ENCODE measurements at places on chromosomes 4 and X.

DNA sequence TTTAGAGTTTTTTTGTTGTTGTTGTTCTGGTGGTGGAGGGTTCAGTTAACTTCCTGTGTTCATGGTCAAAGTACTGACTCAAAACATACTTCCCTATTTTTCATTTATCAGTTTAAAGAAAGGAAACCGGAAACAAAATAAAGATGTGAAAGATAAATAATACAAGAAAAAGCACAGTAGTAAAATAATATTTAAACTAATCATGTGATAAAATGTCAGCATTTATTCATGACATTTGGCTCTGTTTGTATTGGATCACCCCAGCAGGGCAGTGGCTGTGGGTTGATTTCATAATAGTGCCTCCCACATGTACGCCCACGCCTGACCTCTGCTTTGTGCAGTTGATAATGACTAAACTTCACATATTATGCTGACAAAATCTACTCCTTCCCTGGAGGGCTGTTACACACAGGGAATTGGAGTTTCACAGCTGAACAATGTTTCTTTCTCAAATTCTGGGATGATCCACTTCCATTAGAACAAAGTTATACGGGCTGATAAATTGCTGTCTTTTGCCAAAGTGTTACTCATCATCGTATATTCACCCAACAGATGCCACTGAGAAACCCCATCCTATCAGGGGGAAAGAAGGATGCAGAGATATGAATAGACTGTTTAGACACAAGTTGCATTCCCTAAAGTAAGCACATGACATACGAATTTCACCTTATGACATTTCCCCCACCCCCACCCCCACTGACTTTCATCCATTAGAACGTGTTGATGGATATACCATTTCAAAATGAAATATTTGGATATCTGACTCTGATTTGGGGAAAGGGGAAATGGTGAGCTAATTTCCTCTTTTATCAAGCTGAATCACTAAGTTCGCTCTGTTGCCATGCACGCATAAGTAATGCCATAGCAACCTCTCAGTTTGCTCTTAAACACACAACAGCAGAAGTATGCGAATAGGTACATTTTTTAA, 48.3 kb downstream of the AMELX start:
- H3K27me3 ChIP-seq: no peaks in the 10 kb centered on the region
- no peaks in the 10 kb centered on the region for H3K4me1 ChIP-seq
- H3K27ac ChIP-seq: no peak overlapping the region
- no peaks in the 10 kb centered on the region for H3K36me3 ChIP-seq
- no peak overlapping the region for H3K4me3 ChIP-seq
- no peak for DNase-seq

DNA sequence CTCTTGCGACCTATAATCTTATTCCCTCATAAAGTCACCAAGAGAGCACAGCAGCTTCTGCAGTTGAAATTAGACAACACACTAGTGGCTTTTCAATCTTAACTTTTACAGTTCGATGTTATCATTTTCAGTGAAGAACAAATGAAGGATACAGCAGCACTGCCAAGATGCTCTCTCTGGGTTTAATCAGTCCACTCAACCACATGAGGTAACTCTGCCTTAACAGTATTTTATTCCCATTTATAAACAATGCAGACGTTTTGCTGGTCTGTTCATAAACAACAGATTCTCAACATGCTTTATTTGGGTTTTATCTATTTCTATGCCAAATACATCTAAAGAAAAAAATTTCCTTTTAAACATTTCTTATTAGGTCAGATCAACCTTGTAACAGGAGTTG, 646.0 kb upstream of the FAM241A start:
- H3K4me3 ChIP-seq: no peak overlapping the region
- no peaks in the 10 kb centered on the region for H3K36me3 ChIP-seq
- DNase-seq: no peak

GRCh38 chr4:146121757-146122156, 53.8 kb upstream of the LSM6 start:
- H3K4me3 ChIP-seq: no peak overlapping the region
- H3K27ac ChIP-seq: no peak overlapping the region
- H3K36me3 ChIP-seq: no peaks in the 10 kb centered on the region
- no peaks in the 10 kb centered on the region for H3K4me1 ChIP-seq
- no peaks in the 10 kb centered on the region for H3K27me3 ChIP-seq
- no peak for DNase-seq

DNA sequence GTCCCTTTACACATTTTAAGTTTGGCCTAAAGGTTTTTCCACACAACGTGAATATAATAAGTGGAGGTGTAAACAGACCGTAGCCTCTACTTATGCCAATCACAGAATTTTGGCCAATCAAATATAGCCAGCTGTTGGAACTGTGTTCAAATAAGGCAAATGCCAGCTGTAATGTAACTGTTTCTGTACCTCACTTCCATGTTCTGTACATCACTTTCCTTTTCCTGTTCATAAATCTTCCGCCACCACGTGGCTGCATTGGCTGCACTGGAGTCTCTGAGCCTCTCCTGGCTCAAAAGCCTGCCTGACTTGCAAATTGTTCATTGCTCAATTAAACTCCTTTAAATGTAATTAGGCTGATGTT, 105.1 kb upstream of the SMIM31 start:
- H3K27ac ChIP-seq: no peak overlapping the region
- peaks cover 2% of the 10 kb centered on the region for H3K27me3 ChIP-seq
- no peaks in the 10 kb centered on the region for H3K4me1 ChIP-seq
- H3K36me3 ChIP-seq: no peaks in the 10 kb centered on the region
- H3K4me3 ChIP-seq: no peak overlapping the region

GRCh38 chr4:122739174-122739573, 6.7 kb downstream of the BBS12 start:
- no peaks in the 10 kb centered on the region for H3K27me3 ChIP-seq
- H3K36me3 ChIP-seq: no peaks in the 10 kb centered on the region
- no peak overlapping the region for H3K27ac ChIP-seq
- DNase-seq: no peak
- no peak overlapping the region for H3K4me3 ChIP-seq

GRCh38 chr4:4791299-4792111, 68.0 kb upstream of the MSX1 start:
- H3K27me3 ChIP-seq: no peaks in the 10 kb centered on the region
- no peak for DNase-seq
- peaks cover 30% of the 10 kb centered on the region for H3K36me3 ChIP-seq
- no peak overlapping the region for H3K27ac ChIP-seq

GRCh38 chr4:152244659-152245058, 291.2 kb downstream of the FBXW7 start:
- no peak overlapping the region for H3K27ac ChIP-seq
- H3K4me3 ChIP-seq: no peak overlapping the region
- peaks cover 2% of the 10 kb centered on the region for H3K27me3 ChIP-seq
- no peaks in the 10 kb centered on the region for H3K36me3 ChIP-seq
- no peaks in the 10 kb centered on the region for H3K4me1 ChIP-seq

GRCh38 chr4:146647615-146648460, 9.1 kb downstream of the POU4F2 start:
- peaks cover 30% of the 10 kb centered on the region for H3K27me3 ChIP-seq
- peaks cover 34% of the 10 kb centered on the region for H3K4me1 ChIP-seq
- H3K27ac ChIP-seq: peak overlapping the region; percentile 74
- peaks cover 3% of the 10 kb centered on the region for H3K36me3 ChIP-seq

GRCh38 chr4:7511525-7511924, 76.8 kb upstream of the PSAPL1 start:
- H3K4me3 ChIP-seq: peak overlapping the region; percentile 38
- peak; percentile 46 for DNase-seq
- peaks cover 28% of the 10 kb centered on the region for H3K4me1 ChIP-seq
- peaks cover 9% of the 10 kb centered on the region for H3K27me3 ChIP-seq
- no peaks in the 10 kb centered on the region for H3K36me3 ChIP-seq

DNA sequence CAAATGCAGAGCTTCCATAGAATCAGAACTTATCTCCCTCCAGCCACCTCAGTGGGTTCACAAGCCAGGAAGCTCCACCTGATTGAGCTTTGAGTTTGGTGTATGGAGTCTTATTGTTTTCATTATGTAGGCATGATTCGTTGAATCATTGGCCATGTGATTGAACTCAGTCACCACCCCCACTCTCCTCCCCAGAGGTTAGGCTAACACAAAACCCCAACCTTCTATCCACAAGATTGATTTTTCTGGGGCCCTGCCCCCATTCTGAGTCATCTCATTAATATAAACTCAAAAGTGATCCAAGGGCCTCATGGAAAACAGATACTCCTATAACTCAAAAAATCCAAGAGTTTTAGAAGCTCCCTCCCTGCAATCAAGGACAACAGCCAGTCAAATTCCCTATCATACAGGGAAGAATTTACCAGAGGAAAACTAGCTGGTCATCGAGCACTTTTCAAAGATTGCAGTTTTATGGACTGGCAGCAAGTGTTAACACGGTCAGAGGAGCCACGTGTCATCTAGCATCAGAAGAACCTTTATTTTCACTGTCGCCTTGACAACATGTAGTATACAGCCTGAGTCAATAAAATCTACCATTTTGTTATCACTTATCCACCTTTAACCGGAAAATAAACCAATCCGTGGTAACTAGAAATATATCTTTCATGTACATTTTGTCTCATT, 35.9 kb upstream of the GUCY1B1 start:
- H3K4me3 ChIP-seq: no peak overlapping the region
- no peak overlapping the region for H3K27ac ChIP-seq
- no peaks in the 10 kb centered on the region for H3K36me3 ChIP-seq

DNA sequence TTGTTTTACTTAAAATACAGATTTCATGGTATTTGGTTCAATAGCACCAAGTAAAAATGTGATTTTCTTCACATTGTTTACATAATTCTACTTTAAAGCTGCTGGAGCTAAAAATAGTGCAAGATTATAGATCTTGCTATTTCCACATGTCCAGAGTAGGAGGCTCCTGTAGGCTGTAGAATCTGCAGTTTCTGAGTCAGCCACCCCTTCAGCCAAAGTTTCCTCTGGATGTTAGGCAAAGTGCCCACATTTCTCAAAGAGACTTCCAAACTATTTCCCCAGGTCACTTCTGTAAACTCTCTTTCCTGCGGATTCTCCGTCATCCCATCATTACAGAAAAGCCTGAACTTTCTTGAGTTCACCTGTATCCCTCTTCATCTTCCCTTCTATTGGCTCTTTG, 342.5 kb upstream of the FSTL5 start:
- no peak overlapping the region for H3K4me3 ChIP-seq
- no peaks in the 10 kb centered on the region for H3K27me3 ChIP-seq
- no peaks in the 10 kb centered on the region for H3K4me1 ChIP-seq
- H3K27ac ChIP-seq: no peak overlapping the region
- H3K36me3 ChIP-seq: no peaks in the 10 kb centered on the region

- no peaks in the 10 kb centered on the region for H3K4me1 ChIP-seq
- no peak overlapping the region for H3K27ac ChIP-seq
- no peak overlapping the region for H3K4me3 ChIP-seq
- no peaks in the 10 kb centered on the region for H3K36me3 ChIP-seq
- DNase-seq: no peak
Measured at GRCh38 chr4:89398644-89399043, 91.0 kb upstream of the GPRIN3 start.

All from glutamatergic neuron (in vitro differentiated cells).